ENCODE measurements at places on chromosomes 2 and 18.

- DNase-seq = no peak
Observed at GRCh38 chr2:233098618-233099017, 38.5 kb downstream of the INPP5D start.

GRCh38 chr2:101766871-101767739 is 69.6 kb downstream of the MAP4K4 start:
- no peak for DNase-seq

DNA sequence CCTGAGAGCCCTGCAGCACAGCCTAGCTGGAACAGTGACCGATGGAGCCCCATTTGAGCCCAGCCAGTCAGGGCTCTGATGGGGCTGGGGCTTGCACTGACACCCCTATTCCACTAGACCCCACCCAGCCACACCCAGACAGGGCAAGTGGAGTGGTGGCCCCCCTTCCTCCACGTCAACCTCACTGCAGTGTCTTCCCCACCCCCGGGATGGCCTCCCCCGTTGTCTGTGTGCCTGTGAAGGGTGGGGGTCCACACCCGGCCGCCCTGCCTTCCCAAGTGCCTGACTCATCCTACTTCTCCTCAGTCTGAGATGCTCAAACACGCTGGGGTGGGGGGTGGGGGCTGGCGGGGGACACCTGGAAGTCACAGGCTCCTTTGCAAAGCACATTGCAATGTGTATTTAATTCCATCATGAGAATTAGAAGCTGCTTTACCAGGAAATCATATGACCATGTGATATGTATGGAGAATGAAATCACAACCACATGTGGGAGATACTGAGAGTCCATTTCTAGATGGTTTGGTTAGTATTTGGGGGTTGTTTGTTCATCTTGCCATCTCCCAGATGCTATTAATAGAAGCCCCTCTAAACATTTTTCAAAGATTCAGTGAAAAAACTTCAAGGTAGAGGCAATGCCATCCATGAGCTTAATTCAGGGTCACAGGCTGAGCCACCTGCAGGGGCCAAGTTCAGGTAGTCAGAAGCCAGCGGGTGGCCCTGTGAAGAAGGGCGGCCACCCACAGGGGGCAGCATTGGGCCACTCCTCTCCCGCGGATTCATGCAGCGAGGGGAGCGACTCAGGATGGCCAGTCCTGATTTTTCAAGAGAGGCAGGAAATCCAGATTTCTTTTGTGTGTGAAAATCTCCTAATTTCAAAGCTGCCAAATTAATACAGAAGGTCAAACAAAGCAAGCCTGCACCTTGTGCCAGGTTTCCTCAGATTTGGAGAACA is 22.7 kb upstream of the GMPPA start:
- peak; percentile 44 for DNase-seq

GRCh38 chr2:27942612-27943547 is 52.4 kb downstream of the BABAM2 start:
- DNase-seq = no peak

- no peak for DNase-seq
Observed at GRCh38 chr2:50066873-50067272, 912.6 kb upstream of the FSHR start.

- no peak for DNase-seq
Observed at GRCh38 chr2:215218587-215219577, 80.5 kb upstream of the ABCA12 start.

GRCh38 chr2:53802617-53803151 is 15.8 kb downstream of the ERLEC1 start:
- DNase-seq = no peak

DNA sequence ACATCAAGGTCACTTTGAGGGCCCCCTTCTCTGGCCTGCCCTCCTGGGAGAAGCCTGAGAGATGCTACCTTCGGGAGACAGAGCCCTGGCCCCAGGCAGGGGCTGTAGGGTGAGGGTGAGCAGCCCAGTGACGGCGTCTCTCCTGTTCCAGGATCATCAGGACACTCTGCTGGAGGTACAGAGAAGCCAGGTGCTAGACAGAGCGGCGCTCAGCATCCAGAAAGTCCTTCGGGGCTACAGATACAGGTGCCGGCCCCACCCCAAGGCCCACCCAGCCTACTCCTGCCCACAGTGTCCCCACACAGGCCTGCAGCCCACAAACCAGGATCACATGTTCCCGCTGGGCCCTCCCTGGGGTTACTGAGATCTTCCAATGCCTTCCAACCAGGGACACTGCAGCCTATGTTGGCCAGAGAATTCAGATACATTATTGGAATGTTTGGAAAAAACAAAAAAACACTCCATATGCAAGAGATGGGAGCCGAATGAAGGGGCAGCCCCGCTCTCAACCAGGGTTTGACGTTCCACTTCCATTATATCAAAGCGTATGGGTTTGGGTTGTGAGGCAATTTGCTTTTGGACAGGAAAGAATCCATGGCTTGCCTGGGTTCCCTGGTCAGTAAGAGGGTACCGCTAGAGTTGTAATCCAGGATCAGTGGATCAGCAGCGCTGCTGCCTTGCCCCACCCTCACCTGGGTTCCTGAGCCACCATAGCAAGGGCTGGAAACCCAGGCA is 49.5 kb upstream of the GPR17 start:
- DNase-seq = no peak

GRCh38 chr18:61900504-61901281 is 7.9 kb upstream of the RNF152 start:
- DNase-seq = no peak

All from stimulated activated CD8-positive, alpha-beta memory T cell treated with anti-CD3 and anti-CD28 coated beads, Interleukin-7, amount 100 ng/mL, for 24 hours (primary cell).